T follicular helper cell (primary cell): ENCODE measurements at places on chromosomes 3 and 15.

DNA sequence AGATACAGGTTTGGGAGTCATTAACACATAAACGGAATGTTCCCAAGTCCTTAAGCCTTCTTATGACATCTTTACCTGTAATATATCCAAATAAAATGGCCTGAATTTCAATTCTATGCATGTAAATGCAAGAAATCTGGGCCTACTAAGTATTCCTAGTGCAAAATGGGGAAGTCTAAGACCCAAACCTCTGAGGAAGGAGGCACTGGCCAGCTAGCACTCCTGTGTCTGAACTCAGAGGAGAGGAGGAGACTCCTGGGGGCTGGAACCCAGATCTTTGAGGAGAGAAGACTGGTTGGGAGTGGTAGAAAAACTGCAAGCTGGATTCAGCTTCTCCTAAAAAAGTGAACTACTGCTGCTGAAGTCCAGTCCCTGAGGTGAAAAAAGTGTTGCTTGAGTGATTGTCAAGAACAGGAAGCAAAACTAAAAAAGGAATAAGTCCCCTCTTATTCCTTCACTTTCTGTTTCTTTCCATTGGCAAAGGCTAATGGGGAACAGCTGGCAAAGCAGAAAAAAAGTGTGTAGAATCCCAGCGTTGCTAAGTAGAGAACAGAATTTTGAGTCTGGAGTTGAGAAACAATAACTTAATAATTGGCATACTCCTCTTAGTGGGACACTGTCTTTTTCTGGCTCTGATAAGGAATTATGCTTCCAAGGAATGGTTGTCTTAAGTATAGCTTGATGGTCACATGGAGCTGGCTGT, 54.8 kb upstream of the ATP2C1 start:
- DNase-seq: no peak

DNA sequence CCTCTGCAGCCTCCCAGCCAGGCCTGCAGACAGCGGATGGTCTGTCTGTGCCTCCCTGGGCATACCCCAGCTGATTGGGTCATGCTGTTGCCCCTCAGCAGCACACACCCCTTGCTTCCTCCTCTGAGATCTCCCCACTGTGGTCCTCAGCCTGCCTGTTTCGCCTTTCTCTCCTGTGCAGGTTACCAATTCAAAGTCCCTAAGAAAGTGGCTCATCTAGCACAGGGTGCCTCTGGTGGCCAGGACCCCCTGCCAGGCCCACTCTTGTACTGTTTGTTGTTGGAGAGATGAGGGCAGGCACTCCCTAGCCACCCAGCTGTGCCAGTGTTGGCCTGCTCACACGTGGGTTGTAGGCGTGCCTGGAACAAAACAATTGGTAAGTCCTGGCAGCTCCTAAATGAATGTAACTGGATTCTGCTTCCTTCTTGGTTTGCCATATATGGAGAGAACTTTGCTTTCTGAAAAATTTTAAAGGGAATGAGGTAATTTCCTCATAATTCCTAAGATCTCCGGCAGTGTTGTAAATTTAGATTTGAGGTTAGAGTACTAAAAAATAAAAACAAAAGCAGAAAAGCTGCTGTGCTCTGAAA, 213.2 kb upstream of the IL12A start:
- no peak for DNase-seq

DNA sequence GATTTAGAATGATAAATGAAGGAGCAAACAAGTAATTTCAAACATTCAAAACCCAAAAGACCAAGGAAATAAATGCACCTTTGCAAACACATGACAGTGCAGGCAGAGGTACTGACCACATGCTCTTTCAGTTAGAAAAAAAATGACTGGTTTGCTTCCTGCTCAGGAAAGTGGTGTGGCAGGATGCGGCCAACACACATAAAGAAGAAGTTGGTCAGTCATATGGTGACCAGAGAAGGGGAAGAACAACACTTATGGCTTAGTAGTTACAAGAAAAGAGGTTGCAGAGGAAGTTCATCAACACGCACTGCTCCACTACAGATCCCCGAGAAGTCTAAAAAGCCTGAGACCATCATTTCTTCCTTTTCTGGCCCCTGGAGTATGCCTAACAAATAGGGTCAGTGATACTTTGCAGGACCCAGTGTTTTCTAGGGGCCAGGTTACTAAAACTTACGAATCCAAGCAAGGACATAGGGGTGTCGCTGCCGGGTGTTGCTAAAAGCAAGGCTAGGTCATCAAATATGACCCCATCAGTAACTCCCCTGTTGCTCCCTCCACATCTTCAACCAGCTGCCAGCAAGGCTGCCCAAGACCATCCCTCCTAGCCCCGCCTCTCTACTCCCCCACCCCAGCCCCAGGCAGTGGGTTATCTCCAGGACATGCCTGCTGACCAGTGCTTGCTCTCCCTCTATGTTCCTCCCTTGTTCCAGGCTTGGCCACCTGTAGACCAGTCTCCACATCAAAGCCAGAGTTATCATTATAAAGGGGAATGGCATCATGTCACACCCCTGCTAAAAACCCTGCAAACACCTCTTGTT, 11.2 kb downstream of the ATP8B4 start:
- no peak for DNase-seq

DNA sequence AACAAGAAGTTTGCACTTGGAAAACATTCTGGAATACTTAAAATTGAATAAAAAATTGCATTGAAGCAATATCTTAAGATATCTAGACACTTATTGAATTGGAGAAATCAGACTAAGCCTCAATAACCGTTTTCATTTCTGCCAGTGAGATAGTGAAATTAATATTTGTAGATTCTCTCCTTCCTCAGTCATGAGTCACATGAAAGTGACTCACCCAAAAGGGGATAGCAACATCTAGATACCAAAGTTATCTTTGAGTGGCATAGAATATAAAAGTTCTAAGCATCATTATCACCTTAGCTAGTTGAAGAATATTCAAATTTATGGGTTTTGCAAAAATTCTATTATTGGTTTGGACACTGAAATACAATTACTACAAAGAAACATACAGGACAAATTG, 614.8 kb upstream of the ZNF717 start:
- DNase-seq: no peak

GRCh38 chr3:195003006-195003892, 267.7 kb downstream of the XXYLT1 start:
- DNase-seq: no peak

DNA sequence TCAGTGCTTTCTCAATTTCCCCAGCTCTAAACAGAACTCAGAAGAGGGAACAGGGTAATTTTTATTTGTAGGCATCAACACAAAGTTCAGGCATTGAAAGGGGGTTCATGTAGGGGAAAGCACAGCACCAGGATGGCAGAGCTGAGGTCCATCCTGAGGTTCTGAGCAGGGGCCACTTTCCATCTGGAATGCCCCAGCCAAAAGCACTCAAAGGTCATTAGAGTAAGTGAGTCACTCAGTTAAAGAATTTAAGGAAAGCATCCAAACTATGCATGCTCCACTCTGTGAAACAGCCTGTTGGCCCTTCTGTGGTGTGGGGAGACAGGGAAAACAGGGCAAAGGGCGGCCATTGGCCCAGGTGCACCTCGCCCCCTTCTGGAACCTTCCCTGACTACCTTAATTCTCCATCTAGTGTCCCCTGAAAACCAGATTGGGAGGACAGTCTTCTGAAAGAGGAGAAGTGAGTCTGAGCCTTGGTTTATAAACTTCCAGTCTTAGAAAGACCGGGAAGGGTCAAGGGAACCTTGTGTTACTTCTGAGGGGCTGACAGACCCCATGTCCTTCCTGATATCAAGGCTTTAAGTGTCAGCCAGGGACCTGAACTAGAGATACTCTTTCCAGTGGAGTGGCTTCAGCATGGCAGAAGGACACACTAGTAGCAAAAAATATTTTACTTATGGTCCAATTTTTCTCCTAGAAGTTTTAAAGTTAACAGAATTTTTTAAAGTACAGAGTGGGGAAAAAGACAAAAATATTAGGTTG, 133.3 kb downstream of the MYLK start:
- DNase-seq: no peak
